ENCODE measurements at places on chromosomes 1 and 21. TPM values are rescaled to one million over a fixed set of nuclear protein-coding genes. Genes with fewer than 3 reads are reported as not detected.

GRCh38 chr1:29385966-29386365, 149.6 kb downstream of the PTPRU start:
- DNase-seq, result no peak

- no peak for DNase-seq
These were observed 122.3 kb upstream of the ADAR start for GRCh38 chr1:154730259-154730658.

DNA sequence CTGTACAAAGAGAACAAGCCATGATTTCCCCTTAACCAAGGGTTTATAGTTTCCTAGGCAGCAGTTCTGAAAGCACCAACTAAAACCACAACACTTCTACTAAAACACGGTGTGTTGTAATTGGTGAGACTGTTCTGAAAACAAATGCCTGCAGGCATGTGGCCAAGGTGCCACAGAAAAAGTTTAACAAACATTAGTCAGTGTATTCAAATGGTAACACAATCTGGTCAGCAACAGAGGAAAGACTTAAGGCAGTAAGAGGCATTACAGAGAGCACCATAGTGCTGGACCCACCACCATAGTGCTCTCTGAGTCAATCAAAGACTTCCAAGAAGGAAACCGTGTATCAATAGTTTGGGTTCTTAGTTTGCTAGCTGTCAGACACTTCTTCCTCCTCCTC, 16.7 kb downstream of the SNIP1 start:
- no peak for DNase-seq

Gene MECR
- total RNA-seq, result 13.7 TPM

GRCh38 chr1:100622037-100622436, 84.1 kb downstream of the GPR88 start:
- DNase-seq, result no peak

DNA sequence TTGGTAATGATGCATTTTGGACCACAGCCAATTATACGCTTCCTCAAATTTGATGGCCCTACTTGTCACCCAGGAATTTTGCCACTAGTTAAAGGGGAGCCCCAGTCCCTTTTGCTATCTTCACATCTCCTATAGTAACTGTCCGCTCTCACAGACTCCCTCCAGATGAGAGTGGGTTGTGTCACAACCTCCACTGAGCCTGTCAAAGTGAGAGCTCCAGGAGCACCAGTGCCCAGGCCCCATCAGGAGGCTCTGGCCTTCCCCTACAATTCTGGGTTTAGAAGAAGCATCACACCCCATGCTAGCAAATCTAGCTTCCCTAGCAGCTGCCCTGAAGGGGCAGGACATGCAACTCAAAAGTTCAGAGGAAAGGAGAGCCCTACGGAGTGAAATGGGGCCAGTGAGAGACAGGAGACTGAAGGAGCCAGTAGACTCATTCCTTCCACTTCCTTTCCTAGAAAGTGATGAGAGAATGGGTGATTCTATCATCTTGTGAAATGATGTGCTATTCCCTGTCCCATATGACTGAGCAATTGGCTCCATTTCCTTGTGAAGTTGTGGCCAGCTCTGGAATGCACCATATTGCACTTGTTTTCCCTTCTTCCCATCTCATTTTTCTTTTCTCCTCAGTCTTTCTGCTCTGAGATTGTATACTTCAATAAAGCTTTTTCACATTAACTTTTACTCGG, 541.3 kb downstream of the DPYD start:
- no peak for DNase-seq

DNA sequence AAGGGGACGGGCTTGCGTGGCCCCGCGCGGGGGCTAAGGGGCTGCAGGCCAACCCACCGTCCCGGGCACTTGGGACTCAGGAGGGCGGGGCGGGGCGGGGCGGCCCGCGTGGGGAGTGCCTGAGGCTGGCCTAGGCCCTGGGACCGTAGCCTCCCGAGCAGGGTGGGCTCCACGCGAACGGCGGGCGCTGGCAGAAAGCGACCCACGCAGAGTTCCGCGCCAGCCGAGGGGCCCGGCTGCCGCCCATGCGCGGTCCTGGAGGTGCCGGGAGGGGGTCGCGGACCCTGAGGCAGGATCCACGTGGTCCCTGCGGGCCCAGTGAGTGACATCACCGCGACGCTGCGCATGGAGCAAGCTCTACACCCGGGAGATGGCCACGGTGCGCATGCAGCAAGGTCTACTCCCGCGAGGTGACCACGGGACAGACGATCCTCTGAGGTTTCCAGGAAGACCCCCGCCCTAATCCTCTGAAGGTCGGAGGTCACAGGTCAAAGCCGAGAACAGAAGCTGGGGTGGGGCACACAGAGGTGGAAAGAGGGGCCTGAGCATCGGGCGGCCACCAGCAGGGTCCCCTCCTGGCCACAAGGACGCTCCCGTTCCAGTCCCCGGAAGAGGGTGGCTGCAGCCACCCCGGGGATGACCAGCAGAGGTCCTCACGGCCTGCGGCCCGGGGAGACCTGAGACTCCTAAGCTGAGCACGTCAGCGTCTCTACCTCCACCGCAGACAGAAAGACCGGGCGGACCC, 13.5 kb upstream of the SLC19A1 start:
- DNase-seq, result peak; percentile 88

DNA sequence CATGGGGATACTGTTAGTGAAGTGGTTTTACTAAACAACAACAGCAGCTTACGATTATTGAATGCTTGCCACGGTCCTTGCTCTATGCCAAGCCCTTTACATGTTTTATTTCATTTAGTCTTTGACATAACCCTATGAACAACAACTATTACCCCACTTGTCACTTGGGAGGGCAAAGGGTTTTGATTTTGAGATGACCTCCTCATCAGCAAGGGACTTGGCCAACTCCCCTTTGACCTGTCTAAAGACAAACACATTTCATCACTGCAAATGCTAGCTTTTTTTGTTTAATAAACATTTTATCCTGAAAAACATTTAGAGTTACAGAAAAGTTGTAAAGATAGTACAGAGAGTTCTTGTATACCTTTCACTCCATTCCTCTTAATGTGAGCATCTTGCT, 152.5 kb upstream of the WNT4 start:
- peak; percentile 37 for DNase-seq

DNA sequence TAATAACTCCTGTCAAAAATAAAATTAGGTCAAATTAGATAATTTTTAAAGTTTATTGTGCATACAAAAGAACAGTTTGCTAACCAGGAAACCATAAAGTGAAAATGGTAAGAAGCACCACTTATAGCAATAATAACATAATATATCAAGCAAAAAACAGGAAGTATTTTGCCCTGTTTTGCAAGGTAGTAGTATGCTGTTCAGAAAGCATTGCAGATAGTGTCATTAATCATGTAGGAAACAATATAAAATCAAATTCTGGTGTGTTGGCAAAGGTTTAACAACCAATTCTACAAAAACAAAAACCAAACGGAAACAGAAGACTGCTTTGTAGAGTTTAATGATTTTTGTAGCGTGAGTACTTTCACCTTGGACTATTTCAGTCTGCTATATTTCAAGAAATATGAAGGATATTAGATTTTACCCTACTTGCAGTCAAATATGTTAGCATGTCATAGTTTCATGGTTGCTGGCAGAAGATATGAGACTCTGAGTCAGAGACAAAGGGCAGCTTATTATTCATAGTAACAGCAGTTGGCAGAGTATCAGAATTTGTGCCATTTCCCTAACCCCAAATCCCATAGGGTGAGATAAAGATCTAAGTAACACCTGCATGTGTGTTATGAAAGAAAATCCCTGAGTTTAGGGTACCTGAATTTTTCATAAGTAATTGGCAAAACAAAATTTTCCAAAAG, 729.0 kb upstream of the BRINP3 start:
- DNase-seq, result no peak

DNA sequence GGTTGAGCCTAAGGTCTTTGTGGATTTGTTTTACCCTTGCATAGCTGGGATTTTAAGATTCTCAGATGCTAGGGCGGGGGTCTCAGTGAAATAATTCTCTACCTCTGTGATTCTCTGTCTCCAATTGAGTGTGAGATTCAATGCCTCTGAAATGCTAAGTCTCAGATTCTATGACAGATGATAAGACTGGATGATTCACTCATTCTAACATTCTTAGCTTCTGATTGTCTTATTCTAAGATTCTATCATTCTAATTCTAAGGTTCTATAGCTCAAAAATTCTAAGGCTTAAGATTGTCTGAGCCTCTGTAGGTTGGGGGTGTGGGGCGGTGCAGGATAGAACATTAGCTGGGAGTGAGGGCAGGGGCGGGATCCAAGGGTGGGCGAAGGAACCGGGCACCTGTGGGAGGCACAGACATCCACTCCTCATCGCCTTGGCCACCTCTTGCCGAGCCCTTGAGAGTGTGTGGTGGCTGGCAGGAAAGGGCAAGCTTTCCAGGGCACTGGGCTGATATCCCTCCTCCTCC, 29.5 kb downstream of the ADGRB2 start:
- DNase-seq, result no peak

Gene ST6GALNAC5
- total RNA-seq, result not detected

DNA sequence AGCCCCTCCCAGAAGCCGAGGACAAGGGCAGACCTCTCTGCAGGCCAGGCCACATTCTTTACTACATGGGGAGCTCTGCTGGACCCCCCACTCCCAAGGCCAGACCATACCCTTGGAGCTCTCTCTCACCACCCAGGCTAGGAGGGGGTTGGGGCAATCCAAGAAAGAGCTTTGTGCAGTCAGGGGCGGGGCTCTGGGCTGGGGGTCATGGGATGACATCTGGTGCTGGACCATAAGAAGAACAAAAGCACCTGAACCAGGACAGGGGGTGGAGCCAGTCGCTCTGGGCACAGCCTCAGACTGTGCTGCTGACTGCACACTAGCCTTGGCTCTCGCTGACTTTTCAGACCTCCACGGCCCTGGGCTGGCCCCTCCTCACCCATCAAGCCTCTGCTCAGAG, 23.1 kb upstream of the AJAP1 start:
- DNase-seq, result no peak

DNA sequence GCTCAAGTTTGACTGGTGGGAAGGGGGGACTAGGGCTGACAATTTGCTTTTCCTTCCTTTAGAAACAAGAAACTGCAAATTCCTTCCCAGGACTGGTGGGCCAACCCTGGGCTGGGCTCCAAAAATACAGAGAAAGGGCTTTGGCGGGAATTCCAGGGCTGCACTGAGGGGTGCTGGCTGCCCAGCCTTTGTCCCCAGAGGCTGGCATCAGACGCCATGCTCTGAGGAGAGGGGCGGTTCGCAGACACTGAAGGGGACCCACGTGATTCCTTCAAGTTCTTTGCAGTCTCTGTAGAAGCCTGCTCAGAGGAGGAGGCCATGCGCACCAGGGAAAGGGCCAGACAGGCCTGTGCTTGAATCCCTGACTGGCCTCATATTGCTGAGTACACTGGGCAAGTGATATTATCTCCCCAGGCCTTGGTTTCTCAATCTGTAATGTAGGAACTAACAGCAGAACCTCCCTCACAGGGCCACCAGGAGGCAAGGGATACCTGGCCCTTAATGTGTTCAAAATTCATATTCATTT, 119.5 kb downstream of the EPHB2 start:
- DNase-seq, result no peak

DNA sequence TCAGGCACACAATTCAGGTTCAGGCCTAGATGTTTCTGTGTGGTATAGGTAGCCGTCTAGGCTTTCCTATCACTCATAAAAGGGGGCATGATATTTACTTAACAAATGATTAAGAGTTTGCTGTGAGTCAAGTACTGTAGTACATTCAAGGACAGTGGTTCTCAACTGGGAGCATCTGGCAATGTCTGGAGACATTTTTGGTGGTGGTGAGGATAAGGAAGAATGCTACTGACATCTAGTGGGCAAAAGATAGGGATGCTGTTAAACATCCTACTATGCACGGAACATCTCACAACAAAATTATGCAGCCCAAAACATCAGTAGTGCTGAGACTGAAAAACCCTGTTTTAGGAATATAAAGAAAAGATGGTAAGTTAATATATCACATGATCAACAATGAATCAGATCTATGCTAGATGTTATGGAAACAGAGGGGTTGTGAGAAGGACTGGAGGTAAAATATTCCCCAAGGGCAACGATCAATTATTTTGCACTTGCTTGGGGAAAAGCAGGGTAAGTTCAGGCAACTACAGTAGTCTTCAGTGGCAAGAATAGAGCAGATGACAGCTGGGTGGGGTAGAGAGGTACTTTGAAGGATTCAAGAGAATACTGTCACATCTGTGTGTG, 4.9 kb downstream of the DNTTIP2 start:
- no peak for DNase-seq

GRCh38 chr1:16965486-16966067, 14.8 kb downstream of the MFAP2 start:
- DNase-seq, result no peak

- peak; percentile 83 for DNase-seq
These were observed 157.7 kb downstream of the TOMM20 start for GRCh38 chr1:234970731-234971476.

DNA sequence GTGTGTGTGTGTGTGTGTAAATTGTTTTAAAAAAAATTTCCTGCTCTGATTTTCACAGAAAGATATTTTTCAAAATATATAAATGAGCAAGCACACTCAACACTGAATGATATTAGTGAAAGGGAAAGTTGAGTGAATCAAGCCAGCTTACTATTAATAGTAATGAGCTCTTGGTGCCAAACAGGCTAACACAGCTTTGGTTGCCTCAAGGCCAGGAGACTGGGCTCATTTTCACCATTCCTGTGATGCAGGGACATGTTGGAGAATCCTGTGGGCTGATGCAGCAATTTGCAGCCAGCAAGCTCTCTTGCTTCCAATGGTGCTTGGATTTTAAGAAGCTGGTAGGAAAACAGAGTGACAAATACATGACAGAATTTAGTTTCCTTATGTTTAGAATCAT, 30.2 kb downstream of the PLA2G4A start:
- DNase-seq, result no peak

DNA sequence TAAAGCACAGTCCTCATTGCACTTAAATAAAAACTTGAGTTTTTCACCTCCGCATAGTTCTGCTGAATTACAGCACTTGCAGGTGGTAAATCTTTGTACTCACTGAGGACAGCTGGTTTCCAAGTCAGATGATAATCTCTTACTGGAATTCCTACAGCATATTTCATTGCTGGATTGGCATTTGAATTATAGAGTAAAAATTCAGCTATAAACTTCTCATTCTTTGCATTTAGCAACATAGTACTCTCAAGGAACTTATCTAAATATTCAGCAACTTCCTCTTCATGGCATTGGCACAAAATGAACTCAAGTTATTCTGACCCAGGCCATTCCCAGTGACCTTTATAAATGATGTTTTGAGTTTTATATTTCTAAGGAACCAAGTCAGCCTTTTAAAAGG, 23.4 kb downstream of the GORAB start:
- DNase-seq, result no peak

Gene HMCN1
- total RNA-seq, result 8.6 TPM

Gene VANGL2
- 0.20 TPM for total RNA-seq

- no peak for DNase-seq
These were observed 132.2 kb downstream of the ADSS2 start for GRCh38 chr1:244319283-244320132.

DNA sequence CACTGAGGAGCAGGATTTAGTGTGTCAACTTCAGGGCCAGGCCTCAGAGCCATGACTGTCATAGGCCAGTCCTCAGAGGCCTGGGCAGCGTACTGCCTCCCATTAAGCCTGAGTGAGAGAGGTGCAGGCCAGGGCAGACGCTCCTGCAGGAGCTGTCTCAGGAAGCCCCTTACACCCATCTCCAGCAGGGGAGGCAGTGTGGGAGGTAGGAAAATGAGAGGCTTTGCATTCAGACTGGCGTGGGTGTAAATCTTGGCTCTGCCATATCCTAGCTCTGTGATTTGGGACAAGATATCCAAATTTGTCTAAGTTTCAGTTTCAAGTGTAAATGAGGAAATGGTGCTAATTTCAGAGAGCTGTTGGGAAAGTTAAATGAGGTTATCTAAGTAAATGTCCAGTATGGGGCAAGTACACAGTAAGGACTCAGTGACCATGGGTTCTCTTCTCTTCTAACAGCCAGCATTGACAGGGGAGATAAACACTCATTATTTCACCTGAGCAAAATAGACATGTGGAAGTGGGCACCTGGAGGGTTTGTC, 184.1 kb downstream of the ZSCAN20 start:
- DNase-seq, result no peak

Gene NTMT2
- total RNA-seq, result not detected

Gene RGS1
- total RNA-seq, result 3.1 TPM

Gene LCE3D
- not detected for total RNA-seq

Measured in left lobe of liver (tissue), 2 donors.